ENCODE measurements at places on chromosomes 7 and 10.

DNA sequence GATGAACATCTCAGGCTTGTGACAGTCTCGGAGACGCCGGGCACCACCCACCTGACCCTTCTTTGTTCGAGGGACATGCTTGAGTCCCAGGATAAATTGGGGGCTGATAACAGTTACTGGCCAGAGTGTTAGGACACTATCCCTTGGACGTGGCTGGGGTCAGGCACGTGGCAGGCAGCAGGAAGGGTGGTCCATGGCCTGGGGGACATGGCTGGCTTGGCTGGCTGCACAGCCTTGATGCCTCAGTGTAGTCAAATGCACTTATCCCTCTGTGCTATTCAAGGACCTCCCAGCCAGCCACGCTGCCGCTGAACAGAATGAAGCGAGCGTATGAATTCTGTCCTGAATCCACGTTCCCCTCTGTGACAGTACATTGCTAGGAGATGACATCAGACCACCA is 662.0 kb upstream of the FOXK1 start:
- DNase-seq = no peak

DNA sequence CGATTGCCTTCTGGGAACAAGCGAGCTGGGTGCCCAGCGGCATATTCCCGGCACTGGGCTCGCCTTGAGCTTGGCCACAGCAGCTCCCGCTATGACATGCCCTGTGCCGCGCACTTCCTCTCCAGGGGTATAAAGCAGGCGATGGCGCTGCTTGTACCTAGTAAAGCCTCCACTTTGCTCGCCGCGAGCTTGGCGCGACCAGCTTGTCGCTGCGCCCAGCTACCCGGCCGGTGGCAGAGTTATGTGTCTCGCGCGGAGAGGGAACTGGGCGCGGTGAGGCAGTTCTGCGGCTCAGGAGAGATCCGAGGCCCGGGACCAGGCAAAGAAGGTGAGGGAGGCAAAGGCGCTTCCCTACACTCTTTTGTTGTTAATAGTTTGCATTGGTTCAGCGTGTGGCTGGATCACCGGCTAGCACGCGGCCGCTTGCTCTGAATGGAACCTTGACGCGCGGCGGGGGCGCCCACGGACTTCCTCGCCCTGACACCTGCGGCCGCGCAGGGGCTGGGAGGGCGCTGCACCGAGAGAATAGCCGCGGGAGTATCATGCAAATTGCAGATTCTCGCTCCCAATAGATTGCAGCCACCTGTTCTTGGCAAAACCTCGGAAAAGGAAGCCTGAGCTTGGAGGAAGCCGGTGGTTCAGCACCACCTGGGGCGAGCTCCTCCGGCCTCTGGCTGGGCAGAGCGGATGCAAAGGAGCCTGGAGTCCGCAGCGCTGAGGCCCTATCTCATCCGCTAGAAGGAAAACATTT is 3.0 kb upstream of the BUB3 start:
- DNase-seq = peak; percentile 60

DNA sequence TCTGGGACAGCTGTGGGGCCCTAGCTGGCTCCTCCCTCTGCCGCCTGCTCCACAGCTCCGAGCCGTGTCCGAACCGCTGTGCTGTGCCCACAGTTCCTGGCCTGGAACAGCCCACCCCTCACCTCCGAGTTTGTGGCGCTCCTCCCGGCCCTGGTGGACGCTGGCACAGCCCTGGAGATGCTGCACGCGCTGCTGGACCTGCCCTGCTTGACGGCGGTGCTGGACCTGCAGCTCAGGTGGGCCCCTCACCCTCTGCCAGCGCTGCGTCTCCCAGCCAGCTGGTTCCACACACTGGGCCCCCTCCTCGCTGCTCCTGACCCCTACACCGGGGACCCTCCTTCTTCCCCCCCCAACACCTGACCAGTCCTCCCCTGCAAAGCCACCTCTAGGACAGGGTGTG is 12.1 kb downstream of the AP5Z1 start:
- DNase-seq = no peak

DNA sequence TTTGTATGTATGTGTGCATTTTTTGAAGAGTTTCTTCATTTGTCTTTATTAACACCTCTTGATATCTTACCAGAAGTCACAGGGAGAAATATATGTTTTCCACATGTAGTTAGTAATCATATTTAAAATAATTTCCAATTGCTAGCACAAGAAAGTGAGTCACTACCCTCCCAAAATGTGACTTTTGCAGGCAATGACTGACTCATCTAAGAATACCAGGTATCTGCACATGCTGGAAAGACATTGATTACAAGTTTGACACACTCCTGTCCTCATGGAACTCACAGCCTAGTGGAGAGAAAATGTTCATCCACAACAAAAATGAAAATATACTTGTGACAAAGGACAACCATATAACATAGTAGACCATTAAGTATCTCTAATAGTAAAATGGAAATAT is 82.9 kb downstream of the SEMA3D start:
- DNase-seq = no peak

DNA sequence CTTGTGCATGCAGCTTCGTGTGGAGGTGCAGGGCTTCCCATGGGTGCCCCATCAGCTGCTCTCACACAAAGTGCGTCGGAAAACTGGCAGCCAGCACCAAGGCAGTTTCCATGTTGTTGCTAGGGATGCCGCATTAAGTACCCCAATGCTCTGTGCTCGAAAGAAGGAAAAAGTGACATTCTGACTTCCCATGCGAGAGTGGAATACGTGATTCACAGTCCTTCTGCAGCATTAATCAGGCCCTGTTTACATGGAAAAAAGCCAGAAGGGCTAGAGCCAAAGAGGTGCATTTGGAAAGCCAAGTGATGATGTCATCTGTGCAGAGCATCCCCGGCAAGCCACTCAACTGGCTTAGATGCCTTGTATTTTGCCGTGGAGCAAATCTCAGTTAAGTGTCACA is 258.3 kb downstream of the GATA3 start:
- DNase-seq = no peak

DNA sequence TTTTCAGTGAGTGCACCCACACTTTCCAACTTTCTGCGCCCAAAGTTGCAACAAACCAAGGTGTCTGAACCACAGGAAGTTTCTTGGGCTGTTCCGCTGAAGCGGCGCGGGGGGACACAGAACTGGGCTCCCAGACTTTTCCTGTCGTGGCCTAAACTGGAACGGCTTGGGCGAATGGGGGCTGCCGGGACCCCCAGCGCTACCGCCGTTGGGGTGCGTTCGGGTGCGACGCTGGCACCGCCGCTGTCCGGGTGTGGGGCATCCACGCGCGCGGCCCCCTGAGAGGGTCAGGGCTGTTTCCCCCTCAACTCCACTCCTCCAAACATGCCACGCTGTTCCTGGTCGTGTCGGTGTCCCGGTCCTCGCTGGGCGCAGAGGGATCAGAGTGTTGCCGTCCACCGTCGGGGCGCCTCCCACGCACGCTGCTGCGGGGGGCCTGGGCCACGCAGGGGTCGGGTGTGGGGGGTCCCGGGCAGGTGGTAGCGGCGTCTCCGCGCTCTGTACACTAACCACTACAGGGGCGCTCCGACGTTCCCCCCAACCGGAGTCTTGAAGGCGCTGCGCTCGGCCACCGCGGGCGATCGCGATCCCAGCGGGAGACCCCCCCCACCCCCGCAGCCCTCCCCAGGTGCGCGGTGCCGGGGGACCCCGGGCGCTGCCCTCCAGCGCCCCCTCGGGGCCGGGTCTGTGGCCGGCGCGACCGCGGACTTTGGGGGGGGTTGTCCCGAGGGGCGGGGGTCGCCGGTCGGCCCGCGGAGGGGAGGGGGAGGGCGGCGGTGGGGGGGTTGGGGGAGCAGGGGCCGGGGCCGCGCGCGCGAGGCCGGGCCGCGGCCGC is 2.2 kb upstream of the CUX1 start:
- peak; percentile 77 for DNase-seq

DNA sequence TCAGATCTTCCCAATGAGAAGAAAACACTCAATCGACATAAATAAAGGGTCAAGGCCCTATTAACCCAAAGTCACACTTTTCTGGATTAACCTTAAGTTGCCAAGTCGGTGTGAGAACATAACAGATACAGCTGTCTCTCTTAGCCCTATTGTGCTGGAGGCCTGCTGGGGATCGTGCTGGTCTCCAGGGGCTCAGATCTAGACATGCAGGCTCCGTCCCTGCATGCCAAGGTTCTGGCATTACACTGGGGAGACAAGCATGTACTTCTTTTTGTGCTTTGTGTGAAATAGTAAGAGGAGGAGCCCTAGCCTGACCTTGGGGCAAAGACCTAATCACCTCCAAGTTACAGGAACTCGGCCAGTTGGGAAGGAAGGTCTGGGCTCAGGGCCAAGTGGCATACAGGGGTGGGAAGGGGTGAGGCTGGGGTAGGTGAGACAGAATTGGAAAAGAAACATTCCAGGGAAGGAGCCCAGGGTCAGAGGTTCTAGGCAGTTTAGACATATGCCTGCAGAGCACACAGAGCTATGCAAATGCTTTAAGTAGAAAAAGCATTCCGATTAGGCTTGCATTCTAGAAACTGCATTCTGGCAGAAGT is 216.4 kb downstream of the HECW1 start:
- DNase-seq = no peak

- no peak for DNase-seq
These were observed 144.1 kb downstream of the EMX2 start for GRCh38 chr10:117686606-117687005.

- peak; percentile 9 for DNase-seq
These were observed 13.2 kb upstream of the FRMPD2 start for GRCh38 chr10:48287417-48288391.
